Right kidney (tissue), 9 donors: ENCODE measurements at places on chromosomes 1 and 21.

DNA sequence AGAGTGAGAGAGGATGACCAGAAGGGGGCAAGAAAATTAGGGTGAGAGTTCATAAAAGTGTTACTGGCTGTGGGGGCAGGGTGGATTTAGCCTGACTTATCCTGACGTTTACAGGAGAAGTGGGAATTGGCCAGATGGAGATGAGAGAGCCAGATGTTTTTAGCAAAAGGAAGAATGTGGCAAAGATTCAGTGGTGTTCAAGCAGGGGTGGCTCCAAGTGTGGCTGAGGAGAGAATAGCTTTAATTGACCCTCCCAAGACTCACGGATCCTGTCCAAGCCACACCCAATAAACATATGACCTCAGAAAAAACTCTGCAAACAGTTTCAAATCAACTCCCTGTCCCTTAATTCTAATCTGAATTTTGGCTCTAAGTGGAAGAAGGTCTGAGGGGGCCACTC lies 35.2 kb upstream of the EDEM3 start:
- DNase-seq = no peak

DNA sequence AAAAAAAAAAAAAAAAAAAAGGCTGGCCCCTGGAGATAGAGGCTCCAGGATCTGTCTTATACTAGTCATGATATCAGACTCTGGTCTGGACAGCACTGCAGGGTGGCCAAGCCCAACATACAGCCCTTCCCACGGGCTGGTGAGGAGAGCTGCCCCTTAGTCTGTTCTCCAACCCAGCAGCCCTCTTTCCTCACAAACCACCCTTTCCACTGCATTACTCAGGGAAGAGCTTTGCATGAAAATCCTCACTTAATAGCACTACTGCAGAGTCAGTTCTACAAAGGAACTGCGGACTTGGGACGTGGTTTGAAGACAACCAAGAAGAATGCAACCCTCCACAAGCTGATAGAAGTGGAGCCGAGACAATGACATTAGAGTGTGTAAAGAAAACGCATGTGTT lies 5.7 kb downstream of the BCAR3 start:
- DNase-seq = no peak

DNA sequence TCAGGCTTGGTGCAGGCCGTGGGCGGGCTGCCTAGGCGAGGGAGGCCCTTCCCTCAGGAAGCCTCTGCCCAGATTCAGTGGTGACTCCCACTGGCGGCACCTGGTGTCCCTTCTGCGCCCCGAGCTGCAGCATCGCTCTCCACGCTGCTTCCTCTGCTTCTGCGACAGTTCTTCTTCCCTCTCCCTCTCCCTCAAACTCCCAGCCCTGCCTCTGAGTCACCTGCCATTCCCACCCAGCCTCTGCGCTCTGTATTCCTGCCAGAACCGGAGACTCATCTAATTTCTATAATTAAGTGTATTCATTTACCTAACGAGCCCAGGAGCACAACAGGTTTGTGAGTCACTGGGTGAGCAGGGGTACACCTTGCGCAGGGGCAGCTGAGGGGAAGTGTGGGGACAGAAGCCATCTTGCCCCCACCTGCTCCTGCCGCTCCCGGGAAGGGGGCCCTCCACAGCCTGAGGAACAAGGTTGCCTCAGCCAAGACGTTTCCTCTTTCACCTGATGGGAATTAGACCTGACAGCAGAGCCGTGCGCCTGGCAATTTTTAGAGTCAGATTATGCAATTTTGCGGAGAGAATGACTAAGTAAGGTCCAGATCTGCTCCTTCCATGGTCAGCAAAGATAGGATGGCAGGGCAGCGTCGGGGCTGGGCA lies 19.4 kb downstream of the KCNC4 start:
- DNase-seq = no peak

DNA sequence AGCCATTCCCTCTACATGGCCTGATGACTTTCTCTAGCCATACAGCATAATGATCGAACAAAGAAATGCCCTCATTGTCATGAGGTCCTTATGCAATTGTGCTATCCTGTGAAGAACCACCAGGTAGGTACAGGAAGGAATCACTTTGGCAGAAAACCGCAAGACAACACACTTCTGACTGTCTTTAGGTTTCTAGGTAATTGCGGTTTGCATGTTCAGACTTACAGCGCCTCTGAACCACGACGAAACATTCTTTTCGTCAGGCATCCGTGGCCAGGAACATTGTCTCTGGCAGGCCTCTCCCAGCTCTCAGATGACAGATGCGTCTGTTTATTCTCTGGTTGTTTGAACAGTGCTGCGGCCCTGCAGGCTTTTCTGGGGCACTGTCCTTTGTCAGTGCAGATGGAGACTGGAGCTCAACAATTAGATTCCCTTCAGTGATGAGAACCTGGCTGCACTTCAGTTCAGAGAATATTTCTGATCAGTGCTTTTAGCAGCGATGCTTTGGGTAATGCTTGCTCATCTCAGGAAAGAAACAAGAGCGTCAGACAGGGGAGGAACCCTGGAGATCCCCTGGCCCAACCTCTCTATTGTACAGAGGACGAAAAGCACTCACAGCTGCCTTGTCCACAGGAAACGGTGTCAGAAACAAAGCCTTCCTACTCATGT lies 63.4 kb downstream of the B3GALT5 start:
- DNase-seq = peak; percentile 43

GRCh38 chr1:162136760-162137159 lies 67.3 kb downstream of the NOS1AP start:
- no peak for DNase-seq
